Fibroblast of skin of left quadriceps (primary cell): ENCODE measurements at places on chromosomes 4 and X.

DNA sequence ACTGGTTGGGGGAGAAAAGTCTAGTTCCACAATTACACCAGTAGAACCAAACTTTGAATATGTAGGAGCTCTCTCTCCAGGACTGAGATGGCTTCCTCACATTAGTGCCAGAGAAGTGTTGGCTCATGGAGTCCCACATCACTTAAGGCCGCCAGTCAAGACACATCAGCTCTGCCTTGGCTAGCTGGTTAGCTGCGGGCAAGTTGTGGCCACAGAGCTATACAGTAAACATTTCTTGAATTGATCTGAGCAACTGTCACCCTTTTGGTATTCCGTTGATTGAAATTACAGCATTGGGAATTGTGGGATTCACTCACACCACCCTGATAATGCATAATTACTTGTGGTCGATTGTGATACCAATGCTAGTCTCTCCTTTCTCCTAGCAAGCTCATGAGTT lies 76.2 kb downstream of the LNX1 start:
- no peak for DNase-seq

- no peak for DNase-seq
Observed at GRCh38 chr4:89324671-89325070, 17.1 kb upstream of the GPRIN3 start.

DNA sequence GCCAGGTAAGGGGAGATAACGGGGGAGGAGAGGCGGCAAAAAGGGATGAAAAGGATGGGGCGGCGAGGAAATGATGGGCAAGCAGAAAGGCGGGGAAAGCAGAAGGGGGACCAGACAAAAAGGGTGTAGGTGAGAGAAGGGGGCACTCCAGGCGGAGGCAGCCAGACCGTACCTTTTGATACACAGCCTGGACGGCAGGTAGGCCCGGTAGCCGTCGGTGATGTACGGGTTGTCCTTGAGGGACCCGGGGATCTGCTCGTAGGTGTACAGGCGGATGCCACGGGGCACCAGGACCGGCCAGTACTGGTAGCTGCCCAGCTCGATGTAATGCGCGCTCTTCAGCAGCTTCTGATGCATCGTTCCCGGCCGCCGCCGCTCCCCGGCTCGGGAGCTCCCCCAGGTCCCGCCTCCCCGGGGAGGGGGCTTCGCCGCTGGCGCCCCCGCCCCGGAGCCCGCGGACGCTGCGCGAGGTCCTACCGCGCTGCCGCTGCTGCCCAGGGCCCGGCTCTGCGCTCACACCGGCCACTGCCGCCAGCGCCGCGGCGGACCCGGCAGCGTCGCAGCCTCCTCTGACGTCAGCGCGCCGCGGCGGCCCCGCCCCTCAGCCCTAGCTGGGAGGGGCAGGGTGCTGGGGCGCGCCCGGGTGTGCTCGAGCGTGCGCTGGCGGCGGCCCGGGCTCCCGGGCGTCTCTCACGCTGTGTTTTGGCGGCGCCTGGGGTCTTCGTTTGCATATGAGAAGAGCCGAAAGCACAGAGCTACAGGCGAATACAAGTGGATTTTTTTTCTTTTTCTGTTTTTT lies at the start of gene PAQR3:
Gene PAQR3, minus strand, starts transcription at position 571 of the 799 bp plus-strand sequence. Its CDS starts 214 bp downstream, at position 357.
- DNase-seq = peak; percentile 60

DNA sequence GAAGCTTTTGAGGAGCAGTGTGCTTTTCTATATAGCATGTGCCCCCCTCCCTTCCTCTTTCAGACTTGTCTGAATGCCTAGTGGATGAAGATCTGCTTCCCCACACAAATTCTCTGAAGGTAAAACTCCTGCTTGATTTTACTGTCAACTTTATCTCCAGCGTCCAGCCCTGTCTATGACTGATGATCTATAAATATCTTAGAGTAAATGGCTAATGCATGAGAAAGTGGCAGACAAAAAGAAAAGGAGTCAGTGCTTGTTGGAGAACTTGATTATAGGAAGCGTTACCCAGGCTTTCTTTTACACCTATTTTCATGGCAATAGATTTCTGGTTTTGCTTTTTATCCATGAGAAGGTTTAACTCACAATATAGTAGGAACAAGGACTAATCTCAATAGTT lies 168.3 kb upstream of the HS3ST1 start:
- DNase-seq = no peak

DNA sequence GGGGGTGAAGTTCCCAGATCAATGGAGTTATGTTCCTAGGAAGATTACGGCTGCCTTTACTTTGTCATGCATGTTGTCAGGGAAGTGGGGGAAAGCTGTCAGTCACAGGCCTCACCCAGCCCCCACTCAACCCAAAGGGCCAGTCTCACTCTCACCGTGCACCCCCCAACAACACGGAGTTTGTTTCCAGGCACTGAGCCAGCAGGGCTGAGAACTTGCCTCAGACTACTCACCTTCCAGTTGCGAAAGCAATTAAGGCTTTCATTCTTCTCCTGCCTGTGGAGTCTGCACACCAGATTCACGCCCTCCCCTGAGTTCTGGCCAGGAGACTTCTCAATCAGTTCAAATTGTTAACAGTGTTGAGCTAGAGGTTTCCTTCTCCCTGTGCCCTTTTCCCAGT lies 114.3 kb downstream of the SH3BGRL start:
- peak; percentile 12 for DNase-seq

GRCh38 chr4:55020131-55020530 lies 105.3 kb downstream of the KDR start:
- DNase-seq = no peak

GRCh38 chr4:128639541-128640270 lies 169.8 kb upstream of the JADE1 start:
- DNase-seq = no peak

GRCh38 chr4:98779088-98779487 lies 120.7 kb upstream of the TSPAN5 start:
- no peak for DNase-seq

GRCh38 chrX:84830836-84831235 lies 172.8 kb upstream of the APOOL start:
- no peak for DNase-seq

DNA sequence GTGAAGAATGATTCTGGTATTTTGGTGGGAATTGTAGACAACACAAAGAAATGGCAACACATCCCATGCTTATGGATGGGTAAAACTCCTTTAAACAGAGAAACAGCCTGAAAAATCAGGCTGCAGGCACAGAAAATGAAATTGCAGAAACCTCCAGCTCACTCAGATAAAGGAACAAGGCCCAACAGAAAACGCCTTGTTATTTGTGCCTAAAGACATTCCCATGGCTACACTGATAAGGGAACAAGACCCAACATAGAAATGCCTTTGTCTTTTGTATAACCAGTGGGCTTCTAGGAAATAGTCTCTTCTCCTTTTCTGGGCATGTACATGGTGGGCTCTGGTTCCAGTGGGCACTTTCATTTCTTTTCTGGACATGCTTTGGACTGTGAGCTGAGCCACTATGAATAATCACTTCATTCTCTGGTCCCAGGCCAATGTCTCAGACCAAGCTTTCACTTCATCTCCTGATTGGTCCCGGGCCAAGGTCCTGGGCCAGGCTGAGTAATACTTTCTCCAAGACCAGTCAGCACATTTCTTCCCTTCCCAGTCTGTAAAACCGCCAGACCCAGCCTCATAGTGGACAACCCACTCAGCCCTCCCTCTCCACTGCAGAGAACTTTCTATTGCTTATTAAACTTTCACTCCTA lies 160.5 kb downstream of the TBX22 start:
- DNase-seq = no peak

DNA sequence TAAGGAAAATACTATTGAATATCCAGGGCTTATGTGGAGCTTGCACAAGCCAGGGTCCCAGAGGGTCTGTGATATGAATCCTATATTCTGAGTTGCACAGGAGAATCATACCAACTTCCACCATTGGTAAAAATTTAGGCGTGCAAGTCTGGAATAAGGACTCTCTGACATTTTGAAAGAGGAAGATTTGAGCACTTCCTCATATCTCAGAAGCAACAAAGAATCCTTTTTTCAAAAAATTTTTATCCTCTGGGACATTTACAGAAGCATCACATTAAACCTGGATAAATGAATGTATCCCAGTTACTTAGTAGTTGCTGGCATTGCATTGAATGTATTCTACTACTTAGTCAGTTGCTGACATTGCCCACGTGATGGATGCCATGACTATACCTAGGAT lies 24.2 kb upstream of the CAMK2D start:
- no peak for DNase-seq

- peak; percentile 96 for DNase-seq
Observed at GRCh38 chr4:158020176-158020575, 152.6 kb downstream of the GASK1B start.

DNA sequence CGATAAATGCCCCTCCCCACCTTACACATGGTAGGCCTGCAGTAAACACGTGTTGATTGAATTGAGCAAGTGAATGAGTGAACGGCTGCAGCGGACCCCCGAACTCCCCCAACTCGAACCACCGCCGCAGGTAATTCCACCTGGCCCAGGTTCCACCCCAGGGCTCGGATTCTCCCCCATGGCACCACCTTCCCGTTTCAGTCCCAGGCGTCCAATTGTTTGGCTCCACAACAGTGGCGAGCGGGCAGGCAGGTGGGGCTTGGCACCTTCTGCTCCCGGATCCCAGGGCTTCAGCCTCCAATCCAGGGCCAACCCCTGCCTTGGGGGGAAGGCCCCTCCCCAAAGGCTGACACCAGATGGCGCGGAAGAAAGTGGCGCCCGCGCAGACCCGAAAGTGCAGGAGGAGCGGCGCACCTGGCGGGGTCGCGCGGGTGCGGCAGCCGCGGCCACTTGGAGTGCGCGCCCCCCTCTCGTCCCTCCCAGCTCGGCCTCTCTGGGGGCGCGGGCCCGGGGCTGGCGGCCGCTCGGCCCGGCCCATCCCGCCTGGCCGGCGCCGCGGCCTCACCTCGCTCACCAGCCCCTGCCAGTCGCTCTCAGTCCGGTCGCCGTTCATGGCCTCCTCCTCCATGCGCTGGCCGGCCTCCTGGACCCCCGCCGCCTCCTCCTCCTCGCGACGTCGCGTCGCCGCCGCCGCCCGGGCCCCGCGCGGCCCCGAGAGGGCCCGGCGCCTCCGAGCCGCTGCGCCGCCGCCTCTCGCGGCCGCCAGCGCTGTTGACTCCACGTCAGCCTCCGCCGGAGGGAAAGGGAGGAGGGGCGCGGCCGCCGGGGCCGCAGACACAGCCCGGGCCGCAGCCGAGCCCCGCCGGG lies at the start of gene CCDC149:
Gene CCDC149, minus strand, starts transcription at position 791 of the 867 bp plus-strand sequence. Its CDS starts 178 bp downstream, at position 613.
- no peak for DNase-seq

DNA sequence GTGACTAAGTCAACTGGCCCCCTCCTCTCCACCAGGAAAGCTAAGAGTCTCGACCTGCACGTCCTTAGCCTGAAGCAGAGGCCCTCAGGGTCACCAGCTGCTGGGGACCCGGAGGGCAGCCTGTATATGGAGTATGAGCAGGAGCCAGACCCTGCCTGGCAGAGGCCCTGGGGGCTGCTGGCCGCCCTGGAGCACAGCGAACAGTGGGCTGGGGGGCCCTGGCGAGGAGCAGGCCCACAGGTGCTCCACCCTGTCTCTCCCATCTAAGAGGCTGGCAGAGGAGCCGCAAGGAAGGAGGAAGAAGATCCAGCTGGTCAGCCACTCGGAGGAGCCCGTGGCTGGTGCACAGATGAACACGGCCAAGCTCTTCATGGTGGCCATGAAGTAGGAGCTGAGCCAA lies 61.2 kb downstream of the ALPK1 start:
- DNase-seq = no peak

- DNase-seq = no peak
Observed at GRCh38 chr4:104973708-104974107, 173.0 kb upstream of the TET2 start.

GRCh38 chr4:156954587-156954986 lies 17.0 kb downstream of the PDGFC start:
- no peak for DNase-seq

- peak; percentile 30 for DNase-seq
Observed at GRCh38 chr4:168908093-168908492, 102.0 kb downstream of the CBR4 start.

DNA sequence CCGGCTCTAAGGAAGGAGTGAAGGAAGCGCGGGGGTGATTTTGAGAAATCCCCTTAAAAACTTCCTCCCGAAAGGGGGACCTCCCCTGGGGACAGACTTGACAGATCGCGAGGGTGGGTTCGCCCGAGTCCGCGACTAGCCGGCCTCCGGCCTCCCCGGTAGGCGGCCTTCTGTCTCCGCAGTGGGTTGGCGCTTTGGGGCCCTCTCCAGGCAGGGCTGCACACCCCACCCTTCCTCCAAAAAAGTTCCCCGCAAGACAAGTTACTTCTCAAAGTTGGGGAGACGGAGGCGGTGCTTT lies 24.8 kb downstream of the HOPX start:
- DNase-seq = no peak

DNA sequence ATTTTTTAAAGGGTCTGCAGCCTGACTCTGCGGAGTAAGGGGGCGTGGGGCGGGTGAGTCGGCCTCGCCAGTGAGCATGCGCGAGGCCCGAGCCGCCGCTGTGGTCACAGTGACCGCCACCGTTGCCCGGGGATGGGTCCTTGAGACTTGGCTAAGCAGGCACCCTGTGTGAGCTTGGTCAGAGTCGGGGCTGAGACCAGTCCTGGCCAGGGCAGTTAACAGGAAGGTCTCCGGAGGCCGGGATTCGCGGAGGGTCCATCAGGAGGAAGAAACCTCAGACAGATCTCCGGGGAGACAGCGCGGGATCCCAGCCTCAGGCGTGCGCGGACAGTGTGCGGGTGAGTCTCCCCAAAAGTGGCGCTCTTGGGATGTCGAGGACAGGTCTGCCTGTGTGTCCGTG lies 1384.4 kb upstream of the PCDH10 start:
- DNase-seq = no peak

DNA sequence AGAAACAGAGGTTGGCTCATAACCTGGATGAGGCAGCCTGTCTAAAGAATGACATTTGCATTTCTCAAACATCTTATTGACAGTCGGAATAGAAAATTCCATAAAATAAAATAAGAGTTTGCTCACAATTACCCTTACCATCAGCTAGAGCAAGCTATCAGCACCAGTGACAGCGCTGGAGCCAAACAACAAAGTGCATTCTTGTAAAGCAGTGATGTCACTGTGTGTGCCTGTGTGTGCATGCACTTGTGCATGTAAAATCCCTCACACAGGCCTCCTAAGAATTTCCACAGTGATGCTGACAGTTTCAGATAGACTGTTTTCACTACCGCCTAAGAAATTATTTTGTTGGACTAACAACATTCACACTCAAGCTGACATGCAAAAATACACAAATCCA lies 77.6 kb downstream of the EVC2 start:
- no peak for DNase-seq

DNA sequence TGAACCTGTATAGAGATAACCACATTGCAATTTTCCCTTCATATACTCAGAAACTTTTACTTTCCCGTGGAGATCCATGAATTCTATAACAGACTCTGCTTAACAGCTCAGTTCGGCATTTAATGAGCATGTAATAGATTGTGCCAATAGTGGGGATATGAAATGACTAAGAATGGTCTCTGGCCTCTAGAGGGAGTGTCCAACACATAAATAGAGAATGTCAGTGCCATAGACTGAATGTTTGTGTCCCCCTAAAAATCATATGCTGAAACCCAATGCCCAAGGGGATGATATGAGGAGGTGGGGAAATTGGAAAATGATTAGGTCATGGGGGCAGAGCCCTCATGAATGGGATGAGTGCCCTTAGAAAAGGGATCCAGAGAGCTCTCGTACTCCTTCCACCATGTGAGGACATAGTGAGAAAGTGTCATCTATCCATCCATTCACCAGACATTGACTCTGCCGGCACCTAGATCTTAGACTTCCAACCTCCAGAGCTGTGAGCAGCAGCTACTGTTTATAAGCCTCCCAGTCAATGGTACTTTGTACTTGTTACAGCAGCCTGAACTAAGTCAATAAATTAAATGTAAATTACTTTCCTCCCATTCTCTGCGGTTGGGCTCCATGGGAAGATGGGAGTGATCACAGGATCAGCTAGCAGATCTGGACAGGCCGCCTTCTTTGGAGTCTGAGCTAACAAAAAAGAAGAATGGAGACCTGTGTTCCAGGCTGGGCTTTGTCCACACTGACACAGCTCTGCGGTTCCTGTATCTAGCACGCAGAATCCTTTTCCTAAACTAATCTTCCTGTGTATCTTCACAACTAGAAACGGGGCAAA lies 28.1 kb upstream of the HPSE start:
- DNase-seq = peak; percentile 14
